ENCODE measurements at places on chromosomes 3 and 15.

DNA sequence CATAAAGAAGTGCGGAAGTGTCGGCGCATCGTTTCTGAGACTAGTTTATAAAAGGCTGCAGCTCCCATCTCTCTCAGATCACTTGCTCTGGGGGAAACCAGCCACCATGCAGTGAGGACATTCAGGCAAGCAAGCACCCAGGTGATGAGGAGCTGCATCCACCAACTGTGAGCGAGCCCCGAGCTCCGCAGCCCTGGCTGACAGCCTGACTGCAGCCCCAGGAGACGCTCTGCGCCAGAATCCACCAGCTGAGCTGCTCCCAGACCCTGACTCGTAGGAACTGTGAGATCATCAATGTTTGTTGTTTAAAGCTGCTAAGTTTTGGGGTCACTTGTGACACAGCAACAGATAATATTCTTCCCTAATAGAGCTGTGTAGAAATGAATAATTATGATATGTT is 5.0 kb upstream of the TM2D3 start:
- no peak for DNase-seq

GRCh38 chr3:123272547-123272946 is 70.8 kb downstream of the SEC22A start:
- no peak for DNase-seq

DNA sequence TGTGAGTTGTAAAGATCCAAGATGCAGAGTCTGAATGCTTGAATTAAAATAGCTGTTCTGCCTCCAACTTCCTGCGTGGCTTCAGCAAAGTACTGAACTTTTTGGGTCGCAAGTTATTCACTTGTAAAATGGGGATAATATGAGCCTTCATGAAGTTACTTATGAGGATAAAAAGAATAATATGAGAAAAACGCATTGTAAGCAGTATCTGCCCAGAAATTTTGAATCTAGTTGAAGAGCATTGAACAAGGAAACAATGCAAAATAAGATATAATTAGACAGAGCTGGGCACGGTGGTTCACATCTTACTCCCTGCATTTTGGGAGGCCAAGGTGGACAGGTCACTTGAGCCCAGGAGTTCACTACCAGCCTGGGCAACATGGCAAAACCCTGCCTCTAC is 37.8 kb downstream of the AQP9 start:
- DNase-seq, result no peak

GRCh38 chr3:11721479-11721878 is 77.8 kb upstream of the VGLL4 start:
- no peak for DNase-seq

DNA sequence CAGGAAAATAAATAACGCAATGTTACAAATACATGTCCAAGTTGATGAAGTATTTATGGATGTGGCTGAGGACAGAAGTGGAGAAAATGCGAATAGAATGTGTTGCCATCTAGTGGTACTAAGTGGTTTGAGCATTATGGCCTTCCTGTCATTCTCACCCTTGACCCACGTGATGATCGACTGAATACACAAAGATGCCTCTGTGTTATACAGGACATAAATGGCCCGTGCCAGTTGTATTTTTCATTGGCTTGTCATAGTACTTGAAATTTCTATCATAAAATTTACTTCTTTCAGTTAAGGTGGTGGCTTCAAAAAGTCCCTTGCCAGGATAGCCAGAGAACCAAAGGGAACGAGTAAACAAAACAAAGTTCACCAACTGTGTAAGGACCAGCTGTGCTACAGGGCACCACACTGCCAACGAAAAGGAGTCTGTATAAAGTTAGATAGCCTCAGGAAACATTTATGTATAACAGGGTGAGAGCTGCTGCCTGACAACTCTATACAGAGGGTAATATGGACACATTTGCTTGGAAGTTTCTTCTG is 103.7 kb downstream of the MYH15 start:
- no peak for DNase-seq

DNA sequence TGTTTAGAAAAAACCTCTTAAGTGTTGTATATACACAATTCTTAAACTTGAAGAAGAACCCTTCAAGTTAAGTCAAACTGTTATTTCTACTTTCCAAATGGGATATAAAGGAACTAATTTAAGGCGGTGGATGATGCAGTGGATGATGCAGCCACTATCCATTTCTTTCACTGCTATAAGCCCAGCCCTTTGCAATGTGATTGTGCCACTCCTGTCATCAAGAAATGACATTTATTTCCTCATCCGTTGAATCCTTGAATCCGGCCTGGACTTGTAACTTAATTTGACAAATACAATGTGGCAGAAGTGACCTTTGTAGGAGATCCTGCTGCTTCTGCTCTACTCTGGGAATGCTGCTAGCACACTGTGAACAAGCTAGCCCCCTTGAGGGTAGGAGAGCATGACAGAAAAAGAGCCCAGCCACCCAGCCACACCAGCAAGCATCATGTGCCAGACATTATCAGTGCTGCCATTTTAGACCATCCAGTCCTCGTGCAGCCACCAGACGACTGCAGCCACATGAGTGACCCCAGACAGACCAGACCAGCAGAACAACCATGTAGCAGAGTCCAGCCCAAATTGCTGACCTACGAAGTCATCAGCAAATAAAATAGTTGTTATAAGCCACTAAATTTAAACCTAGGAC is 47.4 kb downstream of the UACA start:
- DNase-seq, result no peak

GRCh38 chr3:181698263-181698954 is 13.3 kb upstream of the SOX2 start:
- no peak for DNase-seq

DNA sequence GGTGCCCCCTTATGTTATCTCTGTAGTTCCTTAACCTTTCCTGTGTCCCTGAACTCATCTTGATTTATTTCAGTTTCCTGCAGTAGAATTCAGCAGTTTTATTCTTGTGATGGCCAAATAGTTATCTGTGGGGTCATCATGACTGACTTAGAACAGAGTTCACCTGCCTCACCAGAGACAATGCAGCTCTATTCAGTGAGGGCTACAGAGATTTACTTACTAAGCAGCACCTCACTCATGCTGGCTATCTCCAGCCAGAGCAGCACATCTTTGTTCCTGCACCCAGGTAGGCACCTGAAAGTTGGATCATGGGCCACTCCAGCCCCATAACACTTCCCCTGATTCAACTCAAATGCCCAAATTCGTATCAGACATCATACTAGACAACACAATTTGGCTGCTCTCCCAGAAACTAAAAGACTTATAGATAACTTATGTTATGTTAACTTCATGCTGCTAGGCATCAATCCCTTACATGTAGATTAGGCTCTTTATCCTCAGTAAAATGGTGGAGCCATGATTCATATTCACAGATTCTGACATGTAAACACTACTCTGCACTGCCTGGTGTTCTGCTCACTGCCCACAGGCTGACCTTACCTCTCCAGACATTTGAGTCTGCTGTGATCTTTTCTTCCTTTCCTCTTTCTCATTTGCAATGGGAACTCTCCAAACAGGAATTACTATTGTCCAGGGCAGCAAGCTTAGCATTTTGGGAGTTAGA is 9.3 kb upstream of the GOLGB1 start:
- no peak for DNase-seq

GRCh38 chr3:126475413-126476114 is at the start of gene ZXDC:
ZXDC (minus strand) TSS chr3:126475891; CDS start chr3:126475865, 26 bp downstream.
- DNase-seq, result peak; percentile 90

- peak; percentile 38 for DNase-seq
These were observed 1.9 kb downstream of the CHST2 start for GRCh38 chr3:143121241-143122088.

- DNase-seq, result no peak
These were observed 54.8 kb downstream of the SMAD3 start for GRCh38 chr15:67120009-67120838.

GRCh38 chr3:69815970-69816369 is 76.7 kb downstream of the MITF start:
- no peak for DNase-seq

GRCh38 chr15:73985101-73985873 is 6.8 kb downstream of the STOML1 start:
- no peak for DNase-seq

DNA sequence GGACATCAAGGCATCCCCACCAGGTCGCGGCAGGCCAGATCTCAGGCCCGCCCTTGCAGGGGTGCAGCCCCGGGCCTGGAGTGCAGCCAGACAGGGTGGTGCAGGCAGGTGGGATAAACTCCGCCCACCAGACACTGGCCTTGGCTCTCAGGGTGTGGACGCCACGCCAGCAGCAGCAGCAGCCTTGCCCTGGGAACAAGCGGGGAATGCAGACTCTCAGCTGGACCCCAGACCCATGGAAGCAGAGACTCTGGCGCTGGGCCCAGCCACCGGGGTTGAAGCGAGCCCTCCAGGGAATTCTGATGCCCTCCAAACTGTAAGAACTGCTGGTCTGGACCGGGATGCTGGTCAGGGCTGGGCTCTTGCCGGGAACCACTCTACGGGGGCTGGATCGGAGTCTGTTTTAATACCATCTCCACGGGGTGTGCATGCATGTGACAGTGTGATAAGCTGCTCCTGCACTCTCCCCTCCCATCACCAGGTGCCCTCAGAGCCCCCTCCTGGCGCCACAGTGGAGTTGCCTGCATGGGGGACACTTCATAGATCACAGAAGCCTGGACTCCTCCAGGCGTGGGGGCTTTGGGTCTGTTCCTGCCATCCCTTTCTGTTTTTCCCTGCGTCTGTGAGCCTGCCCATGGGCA is 142.7 kb downstream of the NSMCE3 start:
- no peak for DNase-seq

DNA sequence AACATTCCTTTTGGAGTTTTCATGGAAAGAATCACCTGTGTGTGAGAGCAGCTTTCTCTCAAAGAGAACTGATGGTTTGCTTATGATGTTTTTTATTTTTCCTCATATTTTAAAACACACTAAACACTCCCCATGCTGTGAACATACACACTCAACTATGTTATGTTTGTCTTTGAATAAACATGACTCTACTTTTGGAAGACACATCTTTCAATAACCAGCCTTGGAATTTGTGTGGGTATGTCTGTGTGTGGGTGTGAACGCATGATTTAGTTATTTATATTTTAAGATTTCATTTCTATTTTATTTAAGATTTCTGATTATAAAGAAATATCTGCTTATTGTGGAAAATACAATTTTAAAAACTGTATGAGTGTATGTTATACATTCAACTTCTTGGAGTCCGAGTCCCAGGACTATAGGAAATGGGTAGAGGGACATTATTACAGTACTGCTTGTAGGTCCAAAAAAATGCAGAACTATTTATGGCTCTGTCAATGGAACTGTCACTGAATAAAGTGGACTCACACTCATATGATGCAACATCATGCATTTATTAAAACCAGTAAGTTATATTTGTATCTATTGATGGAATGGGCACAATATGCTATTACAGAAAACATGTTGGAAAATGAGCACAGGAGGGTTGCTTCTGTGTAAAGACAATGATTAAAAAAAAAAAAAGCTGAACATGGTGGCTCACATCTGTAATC is 43.5 kb downstream of the PDZRN3 start:
- DNase-seq, result no peak

- no peak for DNase-seq
These were observed 31.2 kb upstream of the ADAMTS9 start for GRCh38 chr3:64718976-64719375.

GRCh38 chr3:31250116-31250777 is 282.5 kb upstream of the STT3B start:
- no peak for DNase-seq

- DNase-seq, result no peak
These were observed 123.4 kb upstream of the SLC24A5 start for GRCh38 chr15:47997195-47998080.

- no peak for DNase-seq
These were observed 92.6 kb downstream of the CHD2 start for GRCh38 chr15:92992720-92993119.

GRCh38 chr3:35393901-35394799 is 245.2 kb upstream of the ARPP21 start:
- no peak for DNase-seq

DNA sequence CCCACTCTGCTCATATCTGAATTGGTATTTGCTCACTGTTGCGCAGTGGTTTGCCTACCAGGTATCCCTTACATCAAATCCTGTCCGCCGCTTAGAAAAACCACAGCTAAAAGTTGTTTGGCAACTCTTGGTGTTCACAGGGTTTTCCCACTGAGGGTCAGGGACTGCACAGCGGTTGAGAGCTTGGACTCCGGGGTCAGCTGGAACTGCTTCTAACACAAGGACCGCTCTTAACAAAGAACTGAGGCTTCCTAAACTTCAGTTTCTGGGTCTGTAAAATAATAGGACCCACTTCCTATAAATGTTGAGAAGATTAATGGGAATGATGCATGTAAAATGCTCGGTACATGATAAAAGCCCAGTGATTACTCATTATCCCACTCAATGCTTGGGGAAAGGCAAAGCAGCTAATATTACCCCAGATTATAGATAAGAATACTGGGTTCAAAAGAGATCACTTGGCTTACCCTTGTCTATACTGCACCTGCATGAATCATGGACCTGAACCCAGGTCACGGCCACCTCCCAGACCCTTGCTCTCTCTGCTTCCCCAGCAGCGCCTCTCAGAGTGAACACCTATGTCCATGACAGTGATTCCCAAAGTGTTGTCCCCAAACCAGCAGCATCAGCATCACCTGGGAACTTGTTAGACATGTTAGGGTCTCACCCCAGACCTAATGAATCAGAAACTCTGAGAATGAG is 36.1 kb downstream of the LIPC start:
- no peak for DNase-seq

DNA sequence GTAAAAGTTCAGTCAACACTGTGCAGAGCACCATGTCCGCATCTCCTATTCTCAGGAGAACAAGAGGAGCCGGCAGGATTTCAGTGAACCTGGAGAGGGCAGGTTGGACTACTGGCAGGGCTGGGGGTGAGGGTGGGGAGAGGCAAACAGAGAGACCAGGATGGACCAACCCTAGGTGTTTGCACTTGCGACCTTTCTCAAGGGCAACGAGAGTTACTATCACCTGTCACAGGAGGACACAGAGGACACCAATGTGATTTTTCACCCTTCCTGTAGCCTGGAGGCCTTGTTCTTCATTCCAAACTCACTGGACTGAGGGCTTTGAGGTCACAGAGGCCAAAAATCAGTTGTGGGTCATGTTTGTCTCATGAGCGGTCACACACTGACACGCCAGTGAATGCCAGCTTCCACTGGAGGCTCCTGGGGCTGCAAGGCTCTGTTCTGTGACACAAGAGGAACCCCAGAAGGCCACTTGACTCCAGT is 89.5 kb downstream of the CPN2 start:
- DNase-seq, result no peak

GRCh38 chr3:51968883-51969678 is 1.8 kb upstream of the PCBP4 start:
- DNase-seq, result no peak

DNA sequence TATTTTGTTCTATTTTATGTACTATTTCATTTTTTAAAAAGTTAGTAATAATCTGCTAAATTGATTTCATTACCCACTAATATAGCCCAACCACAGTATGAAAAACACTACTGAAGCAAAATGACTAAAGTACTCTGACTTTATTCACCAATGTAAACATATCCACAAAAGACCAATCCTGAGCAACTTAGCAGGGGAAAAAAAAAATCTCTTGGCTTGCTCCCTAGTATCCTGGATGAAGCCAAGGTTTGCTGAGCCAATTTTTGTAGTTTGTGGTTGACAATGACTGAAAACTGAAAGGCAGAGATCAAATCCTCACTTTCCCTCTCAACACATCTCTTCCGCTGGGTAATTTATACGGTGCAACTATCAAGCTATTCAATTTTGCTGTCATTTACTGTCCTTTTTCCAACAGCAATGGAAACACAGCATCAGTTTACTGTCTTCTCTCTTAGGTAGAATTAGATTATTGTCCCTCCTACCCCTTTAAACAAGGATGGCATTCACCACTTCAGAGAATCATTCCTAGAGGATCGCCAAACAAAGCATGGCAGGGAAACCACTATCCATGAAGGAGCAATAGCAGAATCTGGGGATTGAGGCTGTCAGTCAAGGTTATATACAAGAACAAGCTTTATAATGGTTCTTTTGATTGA is 149.7 kb downstream of the THRB start:
- no peak for DNase-seq

Measured in stimulated activated naive CD4-positive, alpha-beta T cell treated with Interleukin-2 at 50 U/mL for 16 hours (primary cell).